NCI-H1105 (cell line): ENCODE measurements at places on chromosomes 3 and 15.

DNA sequence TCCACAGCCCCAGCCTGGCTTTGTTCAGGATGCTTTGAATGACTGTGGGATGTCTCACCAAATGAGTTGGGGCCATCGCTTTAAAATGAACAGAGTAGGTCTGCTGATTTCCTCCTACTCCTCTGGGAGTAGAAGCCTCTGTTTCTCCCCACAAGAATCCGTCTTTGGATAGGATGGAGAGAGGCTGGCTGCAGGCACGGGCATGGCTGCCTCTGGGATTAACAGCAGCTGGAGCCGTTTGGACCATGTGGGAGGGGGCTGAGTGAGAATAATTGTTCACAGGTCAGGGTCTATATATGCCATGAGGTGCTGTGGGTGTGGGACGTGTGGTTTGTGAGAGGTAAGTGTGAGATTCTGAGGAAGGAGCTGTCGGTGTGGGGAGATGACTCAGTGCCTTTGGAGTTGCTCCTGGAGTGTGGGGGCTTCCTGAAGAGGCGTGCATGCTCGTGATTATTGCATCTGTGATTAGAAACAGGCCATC lies 48.0 kb upstream of the APEH start:
- no peak for DNase-seq

DNA sequence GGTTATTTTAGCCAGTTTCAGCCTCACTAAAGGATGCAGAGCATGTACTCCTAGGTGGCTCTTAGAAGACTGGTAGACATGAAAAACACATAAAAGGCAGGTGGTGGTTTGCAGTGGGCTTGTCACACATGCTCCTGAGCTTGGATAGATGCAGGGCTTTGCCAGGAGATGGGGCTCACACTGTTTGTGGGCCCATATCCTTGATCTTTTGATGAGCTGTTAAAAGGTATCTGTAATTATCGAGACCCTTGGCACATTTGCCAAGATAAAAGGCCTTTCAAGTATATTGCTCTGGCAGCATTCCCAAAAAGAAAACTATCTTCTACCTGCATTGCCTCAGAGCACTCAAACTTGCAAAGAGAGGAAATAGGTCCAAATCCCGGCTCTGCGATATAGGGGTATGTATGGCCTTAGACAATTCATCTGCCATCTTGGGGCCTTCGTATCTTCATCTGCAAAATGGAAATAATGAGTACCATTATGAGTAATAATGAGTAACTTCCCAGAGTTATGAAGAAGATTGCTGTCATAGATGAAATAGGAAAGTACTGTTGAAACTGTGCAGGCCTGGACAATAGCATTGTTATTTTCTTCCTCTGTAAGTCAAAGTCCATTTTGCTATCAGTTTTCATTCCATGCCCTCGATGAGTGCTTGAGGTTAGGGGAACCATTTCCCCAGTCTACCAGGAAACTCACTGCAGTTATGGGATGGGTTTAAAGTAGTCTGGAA lies 172.7 kb downstream of the SYNPR start:
- DNase-seq = peak; percentile 40

DNA sequence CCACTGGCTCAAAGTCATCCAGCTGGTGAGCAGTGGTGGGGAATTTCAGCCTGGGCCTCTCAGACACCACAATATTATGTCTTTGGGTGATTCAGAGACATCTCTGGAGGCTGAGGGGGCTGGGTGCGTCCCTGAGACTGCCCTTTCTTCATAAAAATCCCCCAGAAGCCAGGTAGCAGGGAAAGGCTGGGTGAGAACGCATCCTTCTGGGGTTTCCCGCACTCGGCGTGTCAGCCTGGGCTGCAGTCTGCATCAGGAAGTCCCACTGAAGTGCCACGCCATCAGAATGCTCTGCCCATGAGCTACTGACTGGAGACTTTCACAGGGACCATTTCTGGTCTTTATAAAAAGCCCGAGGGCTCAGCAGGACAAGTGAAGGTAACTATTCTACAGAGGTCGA lies 148.8 kb upstream of the SLC6A11 start:
- no peak for DNase-seq

- DNase-seq = no peak
These were observed 31.4 kb upstream of the MANF start for GRCh38 chr3:51353691-51354090.

- peak; percentile 36 for DNase-seq
These were observed 6.3 kb upstream of the GTPBP8 start for GRCh38 chr3:112984485-112984884.

GRCh38 chr3:62982795-62983455 lies 107.7 kb upstream of the CADPS start:
- no peak for DNase-seq
